NCI-H1105 treated with DMSO at 0.1 percent for 48 hours (cell line): ENCODE measurements at places on chromosomes 7 and 10.

- no peak for DNase-seq
These were observed 109.0 kb upstream of the KLF6 start for GRCh38 chr10:3893901-3894563.

DNA sequence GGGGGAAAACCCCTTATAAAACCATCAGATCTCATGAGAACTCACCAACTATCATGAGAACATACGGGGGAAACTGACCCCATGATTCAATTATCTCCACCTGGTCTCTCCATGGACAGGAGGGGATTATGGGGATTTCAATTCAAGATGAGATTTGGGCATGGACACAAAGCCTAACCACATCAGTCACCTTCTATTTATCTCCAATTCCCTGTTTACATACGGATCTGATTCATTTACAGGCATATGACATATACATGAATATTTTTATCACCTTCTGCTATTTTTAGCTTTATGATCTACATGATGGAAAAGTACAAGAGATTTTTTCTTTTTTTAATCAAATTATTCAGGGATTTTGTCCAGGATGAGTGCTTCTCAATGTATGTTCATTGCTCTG lies 944.5 kb downstream of the REEP3 start:
- no peak for DNase-seq

- no peak for DNase-seq
These were observed 33.9 kb downstream of the BNIP3 start for GRCh38 chr10:131947631-131948347.

GRCh38 chr10:116545756-116546155 lies at the start of gene PNLIP:
Gene PNLIP (plus strand): TSS chr10:116545931. CDS start chr10:116546093, 162 bp downstream.
- no peak for DNase-seq

DNA sequence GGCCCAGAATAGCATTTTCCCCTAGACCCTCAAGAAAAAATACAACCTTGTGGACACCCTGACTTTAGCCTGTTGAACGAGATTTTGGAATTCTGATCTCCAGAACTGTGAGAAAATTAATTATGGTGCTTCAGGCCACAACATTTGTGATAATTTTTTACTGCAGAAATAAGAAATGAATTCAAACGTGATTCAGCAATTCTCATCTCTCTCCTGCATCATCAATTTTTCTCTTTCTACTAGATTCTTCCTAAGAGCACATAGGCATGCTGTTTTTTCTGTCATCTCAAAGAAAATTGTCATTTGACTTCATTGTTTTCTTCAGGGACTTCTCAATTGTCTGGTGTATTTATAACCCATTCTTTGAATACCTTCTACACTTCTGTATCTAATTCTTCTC lies 8.9 kb upstream of the AKR1C2 start:
- DNase-seq, result no peak

DNA sequence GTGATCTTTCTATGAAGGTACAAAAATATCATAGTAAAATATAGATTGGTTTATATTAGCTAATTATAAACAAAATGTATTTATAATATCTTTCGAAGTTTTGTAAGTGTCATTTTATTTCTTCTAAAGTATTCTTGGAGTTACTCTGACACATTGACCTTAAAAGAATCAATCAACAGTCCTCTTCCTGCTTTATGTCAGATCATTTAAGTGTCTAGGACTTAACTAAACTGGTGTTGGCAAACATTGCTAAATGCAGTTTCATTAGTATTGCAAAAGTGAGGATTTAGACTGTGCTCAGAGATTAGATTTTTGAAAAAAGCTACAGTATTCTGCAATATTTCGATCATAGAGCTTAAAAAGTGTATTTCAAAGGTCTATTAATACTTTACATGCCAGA lies 10.3 kb downstream of the GLCCI1 start:
- DNase-seq, result no peak
